ENCODE measurements at places on chromosomes 11 and 22. TPM values are rescaled to one million over a fixed set of nuclear protein-coding genes. Genes with fewer than 3 reads are reported as not detected.

MS4A6E gene
- not detected for total RNA-seq

SCGB1C1 gene
- not detected for total RNA-seq

SLC22A12 gene
- total RNA-seq, result not detected

RGL4 gene
- total RNA-seq, result not detected

CRYBB3 gene
- total RNA-seq, result not detected

GSTT2B gene
- 1.8 TPM for total RNA-seq

DDIAS gene
- 3.5 TPM for total RNA-seq

TRMT112 gene
- 360 TPM for total RNA-seq

AASDHPPT gene
- total RNA-seq, result 33.1 TPM

MPZL3 gene
- total RNA-seq, result under 0.01 TPM

GATD1 gene
- total RNA-seq, result 49.3 TPM

SRSF8 gene
- 15.9 TPM for total RNA-seq

ARHGAP20 gene
- 1.2 TPM for total RNA-seq

MS4A8 gene
- not detected for total RNA-seq

APOBEC3F gene
- 4.3 TPM for total RNA-seq

GGTLC3 gene
- not detected for total RNA-seq

MRPL23 gene
- total RNA-seq, result 382 TPM

KRTAP5-1 gene
- not detected for total RNA-seq

MADD gene
- 26.8 TPM for total RNA-seq

SLC25A22 gene
- total RNA-seq, result 20.0 TPM

LYVE1 gene
- not detected for total RNA-seq

PIH1D2 gene
- total RNA-seq, result 1.2 TPM

PDE2A gene
- total RNA-seq, result 0.86 TPM

EXPH5 gene
- total RNA-seq, result 0.86 TPM

VPS11 gene
- total RNA-seq, result 20.7 TPM

CNTN5 gene
- not detected for total RNA-seq

SYVN1 gene
- 23.2 TPM for total RNA-seq

B4GALNT4 gene
- 1.2 TPM for total RNA-seq

LMF2 gene
- total RNA-seq, result 106 TPM

CHKA gene
- total RNA-seq, result 9.5 TPM

LZTR1 gene
- 36.3 TPM for total RNA-seq

MRGPRF gene
- total RNA-seq, result 34.2 TPM

CASP12 gene
- not detected for total RNA-seq

CCDC87 gene
- under 0.01 TPM for total RNA-seq

PATE2 gene
- total RNA-seq, result not detected

MMP8 gene
- not detected for total RNA-seq

ZNF280A gene
- total RNA-seq, result not detected

KRTAP5-7 gene
- not detected for total RNA-seq

ARHGAP8 gene
- not detected for total RNA-seq

OR5F1 gene
- total RNA-seq, result not detected

SYT13 gene
- not detected for total RNA-seq

KRTAP5-11 gene
- total RNA-seq, result not detected

PTPMT1 gene
- total RNA-seq, result 148 TPM

CCDC81 gene
- total RNA-seq, result 1.4 TPM

FGF4 gene
- not detected for total RNA-seq

HBG1 gene
- total RNA-seq, result not detected

SHISA8 gene
- not detected for total RNA-seq

METTL15 gene
- total RNA-seq, result 19.3 TPM

LGR4 gene
- total RNA-seq, result 4.0 TPM

RAG1 gene
- total RNA-seq, result 0.89 TPM

C2CD2L gene
- total RNA-seq, result 7.8 TPM

ZP1 gene
- not detected for total RNA-seq

MMP11 gene
- total RNA-seq, result 7.4 TPM
